ENCODE measurements at places on chromosomes 12 and 14. TPM values are rescaled to one million over a fixed set of nuclear protein-coding genes. Genes with fewer than 3 reads are reported as not detected.

GRCh38 chr12:68106160-68106559 lies 53.4 kb downstream of the IFNG start:
- DNase-seq = no peak

DNA sequence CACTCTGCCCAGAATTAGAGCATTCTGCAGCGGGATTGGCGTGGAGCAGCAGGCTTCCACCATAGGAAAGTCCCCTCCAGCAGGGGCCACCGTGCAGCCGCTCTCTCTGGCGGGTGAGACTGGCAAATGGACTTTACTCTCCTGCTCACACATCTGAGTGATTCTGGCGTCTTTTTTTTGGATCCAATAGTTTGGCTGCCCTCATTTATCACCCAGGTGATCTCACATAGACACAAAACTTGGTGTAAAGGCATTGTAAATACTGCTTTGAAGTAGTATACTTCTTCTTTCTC lies 130.3 kb downstream of the TGFB3 start:
- DNase-seq = no peak

- no peak for DNase-seq
Observed at GRCh38 chr12:124684971-124685688, 117.7 kb upstream of the NCOR2 start.

Gene TAMALIN
- 14.9 TPM for total RNA-seq

- no peak for DNase-seq
Observed at GRCh38 chr12:19654650-19655376, 215.5 kb downstream of the AEBP2 start.
